ENCODE measurements at places on chromosomes 7 and 10.

- no peak for DNase-seq
Observed at GRCh38 chr10:2772135-2772534, 295.2 kb upstream of the PFKP start.

GRCh38 chr10:121059351-121059750 is 208.2 kb downstream of the WDR11 start:
- no peak for DNase-seq

DNA sequence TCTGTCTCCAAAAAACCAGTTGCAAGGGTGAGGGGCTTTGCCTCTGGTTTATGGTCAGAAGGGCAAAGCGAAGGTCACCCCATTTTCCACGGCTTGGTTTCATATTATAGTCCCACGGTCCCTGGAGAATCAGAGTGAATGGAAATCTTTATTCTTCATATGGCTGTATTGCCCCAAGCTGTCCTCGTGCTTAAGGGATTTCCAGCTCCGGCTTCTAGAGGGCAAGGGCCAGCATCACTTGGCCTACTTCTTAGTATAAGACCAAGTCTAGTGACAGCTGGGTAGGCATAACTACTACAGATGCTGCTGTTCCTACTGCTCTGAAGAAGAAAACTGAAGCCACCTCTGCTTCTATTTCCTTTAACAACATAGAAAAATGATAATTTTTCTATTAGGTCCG is 63.2 kb downstream of the PARP12 start:
- no peak for DNase-seq

DNA sequence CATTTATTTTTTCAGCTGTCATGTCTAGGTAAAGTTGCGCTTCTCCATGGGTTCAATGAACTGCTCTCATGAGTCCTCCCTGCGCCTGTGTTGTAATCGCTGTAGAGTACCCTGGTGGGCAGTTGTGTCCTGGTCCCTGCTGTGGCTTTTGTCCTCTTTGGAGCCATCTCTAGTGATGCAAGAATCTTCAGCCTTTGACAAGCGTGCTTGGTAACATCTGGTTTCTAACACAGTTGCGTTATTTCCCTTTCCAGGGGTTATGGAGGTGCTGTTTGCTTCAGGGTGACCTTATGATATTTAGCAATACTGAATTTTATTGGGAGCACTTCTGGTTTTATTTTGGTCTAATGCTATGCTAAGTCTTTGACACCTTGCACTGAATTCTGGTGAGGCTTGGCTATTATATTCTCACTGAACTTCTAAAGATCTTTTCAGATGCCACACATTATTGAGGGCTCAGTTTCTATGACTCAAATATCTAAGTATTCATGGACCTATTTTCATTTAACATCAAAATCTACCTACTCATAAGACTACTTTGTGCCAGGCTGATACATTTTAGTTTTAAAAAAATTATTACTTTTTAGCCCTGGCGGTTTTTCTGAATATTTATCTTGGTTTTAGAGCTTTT is 88.6 kb downstream of the FANK1 start:
- no peak for DNase-seq

GRCh38 chr7:149872419-149873073 is 1.2 kb upstream of the ATP6V0E2 start:
- DNase-seq = no peak

DNA sequence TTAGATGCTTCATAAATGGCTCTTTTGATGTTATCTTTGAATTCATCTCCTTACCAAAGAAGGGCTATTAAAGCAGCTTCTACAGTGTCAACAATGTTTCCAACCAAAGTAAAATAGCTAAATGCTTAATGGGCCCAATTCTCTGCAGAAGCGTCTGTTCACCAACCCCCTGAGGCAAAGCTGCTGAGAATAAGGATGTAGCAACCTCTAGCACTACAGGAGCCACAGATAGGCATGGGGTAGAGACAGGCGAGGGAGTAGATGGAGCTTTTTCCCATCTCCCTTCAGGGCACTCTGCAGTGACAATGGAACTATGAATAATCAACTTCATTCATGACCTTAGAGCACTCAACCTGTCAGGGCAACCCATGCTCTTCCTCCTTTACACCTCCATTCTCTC is 134.1 kb downstream of the FZD1 start:
- DNase-seq = no peak

GRCh38 chr7:52565974-52566373 is 469.5 kb upstream of the POM121L12 start:
- no peak for DNase-seq

- DNase-seq = no peak
Observed at GRCh38 chr10:100653957-100654781, 91.2 kb upstream of the PAX2 start.

DNA sequence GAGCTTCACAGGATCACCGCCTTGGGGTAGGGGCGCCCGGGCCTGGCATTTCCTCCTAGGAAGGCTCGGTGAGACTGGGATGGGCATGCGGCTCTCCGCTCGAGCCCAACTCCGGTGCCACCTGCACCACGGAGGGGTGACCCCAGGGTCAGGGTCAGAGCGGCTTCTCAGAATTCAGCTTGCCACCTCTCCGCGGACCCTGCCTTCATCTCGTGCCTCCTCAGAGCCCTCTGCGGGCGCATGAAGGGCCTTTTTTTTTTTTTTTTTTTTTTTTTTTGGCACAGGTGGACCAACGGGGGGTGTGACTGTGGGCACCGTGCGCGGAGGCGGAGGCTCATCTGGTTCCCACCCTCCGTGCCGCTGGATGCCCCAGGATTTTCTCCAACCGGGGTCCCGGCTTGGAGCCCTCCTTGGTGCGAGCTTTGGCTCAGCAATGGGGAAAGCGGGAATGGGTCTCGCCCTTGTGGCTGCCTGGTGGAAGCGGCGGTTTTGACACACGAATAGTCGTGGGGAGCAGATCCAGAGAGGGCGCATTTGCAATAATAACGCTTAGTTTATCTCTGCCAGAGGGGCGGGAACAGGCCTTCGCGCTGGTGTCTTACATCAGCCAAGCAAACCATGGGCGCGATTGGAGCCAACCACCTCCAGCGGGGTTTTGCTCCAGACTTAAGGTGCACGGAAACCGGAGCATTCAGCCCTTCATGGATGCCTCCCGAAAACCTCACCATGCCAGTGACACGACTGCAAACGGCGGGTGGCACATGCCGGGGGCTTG is 5.0 kb upstream of the TNRC18 start:
- DNase-seq = no peak

- DNase-seq = no peak
Observed at GRCh38 chr10:99430116-99430450, 341 bp downstream of the GOT1 start.

DNA sequence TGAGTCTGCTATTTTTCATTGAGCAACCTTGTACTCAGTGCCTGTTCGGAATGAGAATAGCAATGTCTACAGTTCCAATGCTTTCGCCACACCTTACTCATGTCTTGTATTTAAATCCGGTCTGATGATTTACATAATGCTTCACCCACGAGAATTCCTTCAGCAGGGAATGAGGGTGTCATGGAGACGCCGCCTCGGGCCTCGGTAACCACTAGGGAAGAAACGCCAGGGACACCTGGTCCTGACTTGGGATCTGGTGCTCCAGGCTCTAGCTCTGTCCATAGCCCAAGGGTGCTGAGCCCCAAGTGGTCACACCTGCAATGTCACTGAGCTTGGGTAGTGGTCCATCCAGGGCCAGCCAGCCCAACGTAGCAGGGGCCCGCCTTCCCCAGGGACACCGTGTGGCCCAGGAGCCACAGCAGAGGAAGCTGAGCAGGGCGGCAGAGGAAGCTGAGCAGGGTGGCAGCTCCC is 37.4 kb downstream of the PRKAG2 start:
- no peak for DNase-seq

GRCh38 chr7:93558705-93559614 is 15.6 kb downstream of the CALCR start:
- DNase-seq = no peak

GRCh38 chr10:43384252-43385221 is 13.1 kb downstream of the FXYD4 start:
- no peak for DNase-seq

DNA sequence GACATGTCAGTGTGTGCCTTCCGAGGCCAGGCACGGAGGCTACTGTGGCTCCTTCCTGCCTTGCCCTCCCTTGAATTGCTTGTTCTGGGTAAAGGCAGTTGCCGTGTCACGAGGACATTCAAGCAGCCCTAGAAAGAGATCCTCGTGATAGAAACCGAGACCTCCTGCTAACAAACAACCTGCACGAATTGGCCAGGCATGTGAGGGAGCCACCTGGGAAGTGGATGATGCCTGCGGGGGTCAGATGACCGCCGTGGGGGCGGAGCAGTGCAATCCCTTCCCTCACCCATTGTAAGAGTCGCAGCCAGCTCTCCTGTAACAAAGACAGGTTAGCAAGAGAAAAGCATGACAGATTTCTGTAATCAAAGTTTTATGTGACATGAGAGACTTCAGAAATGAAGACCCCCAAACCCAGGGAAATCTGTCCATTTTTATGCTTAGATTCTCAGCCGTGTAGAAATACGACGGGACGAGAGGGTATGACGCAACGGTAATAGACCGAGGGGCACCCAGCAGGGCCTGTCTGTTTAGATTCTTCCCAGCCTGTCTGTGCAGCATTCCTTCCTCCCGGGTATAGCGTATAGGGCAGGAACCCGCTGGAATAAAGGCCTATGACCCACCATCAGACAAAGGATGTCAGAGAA is 241.7 kb downstream of the GATA3 start:
- no peak for DNase-seq

DNA sequence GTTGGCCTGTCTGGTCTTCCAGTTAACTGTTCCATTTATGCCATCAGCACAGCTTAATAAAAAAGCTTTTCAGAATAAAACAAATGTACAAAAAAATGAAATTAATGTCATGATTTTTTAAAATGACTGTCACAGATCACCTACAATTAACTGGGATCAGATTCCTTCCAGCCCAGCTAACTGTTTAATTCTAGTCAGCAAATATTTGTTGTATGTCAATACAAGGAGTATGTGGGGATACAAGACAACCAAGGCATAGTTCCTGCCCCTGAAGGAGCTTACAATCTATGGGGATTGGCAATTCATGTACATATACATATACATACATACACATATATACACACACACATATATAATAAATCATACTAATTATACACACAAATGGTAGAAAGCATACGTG is 16.5 kb downstream of the SGCE start:
- no peak for DNase-seq

- no peak for DNase-seq
Observed at GRCh38 chr10:22573820-22574569, 140.4 kb downstream of the PIP4K2A start.

DNA sequence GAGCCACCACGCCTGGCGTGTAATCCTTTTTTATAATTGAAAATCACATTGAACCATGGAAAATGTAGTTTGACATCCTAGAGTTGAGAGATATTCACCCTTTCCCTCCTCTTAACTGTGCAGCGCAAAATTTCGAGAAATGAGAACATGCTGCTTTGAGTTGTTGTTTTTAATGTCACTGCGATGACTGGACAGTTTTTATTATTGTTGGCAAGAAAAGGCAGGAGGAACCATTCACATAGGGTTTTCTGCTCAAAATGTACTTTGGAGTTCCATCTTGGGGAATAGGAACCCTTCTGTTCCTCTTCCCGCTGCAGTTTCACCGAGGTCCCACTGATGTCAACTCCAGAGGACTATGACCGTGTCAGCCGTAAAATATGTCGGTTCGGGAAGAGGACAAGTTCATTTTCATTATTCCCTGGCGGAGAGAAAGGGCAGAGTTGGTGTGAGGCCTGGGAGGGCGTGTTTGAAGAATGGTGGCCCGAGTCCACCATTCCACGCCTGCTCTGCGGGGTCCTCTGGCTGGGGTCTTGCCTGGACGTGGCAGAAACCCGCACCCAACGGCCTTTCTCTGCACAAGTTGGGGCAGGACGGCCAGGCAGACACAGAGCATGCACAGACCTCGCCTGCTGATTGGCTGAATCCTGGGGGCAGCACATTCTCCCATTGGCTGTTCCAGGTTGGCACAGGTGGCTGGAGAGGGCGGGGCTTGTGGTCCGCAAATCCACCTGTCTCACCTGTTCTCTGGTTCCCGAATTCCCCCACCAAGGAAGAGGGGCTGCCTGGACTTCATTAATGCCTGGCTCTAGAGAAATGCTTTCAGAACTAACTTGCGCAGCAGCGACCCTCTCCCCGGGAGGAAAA is 105.1 kb upstream of the TCF7L2 start:
- DNase-seq = no peak

DNA sequence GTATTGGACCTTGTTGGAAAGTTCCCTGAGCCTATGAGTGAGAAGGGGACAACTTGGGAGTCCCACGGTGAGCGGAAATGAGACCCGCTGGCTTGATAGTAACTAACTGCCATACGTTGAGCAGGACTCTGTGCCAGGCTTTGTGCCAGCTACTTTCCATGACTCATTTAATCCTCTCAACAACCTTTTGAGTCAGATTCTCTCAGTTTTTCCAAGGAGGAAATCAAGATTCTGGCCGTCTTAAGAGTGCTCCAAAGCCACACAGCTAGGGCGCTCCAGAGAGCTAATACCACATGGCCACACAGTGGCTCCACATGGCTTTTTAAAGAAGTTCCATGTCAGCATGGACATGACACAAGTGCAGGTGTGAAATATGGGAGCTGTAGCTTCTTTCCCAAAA is 55.7 kb downstream of the NOD1 start:
- DNase-seq = no peak

DNA sequence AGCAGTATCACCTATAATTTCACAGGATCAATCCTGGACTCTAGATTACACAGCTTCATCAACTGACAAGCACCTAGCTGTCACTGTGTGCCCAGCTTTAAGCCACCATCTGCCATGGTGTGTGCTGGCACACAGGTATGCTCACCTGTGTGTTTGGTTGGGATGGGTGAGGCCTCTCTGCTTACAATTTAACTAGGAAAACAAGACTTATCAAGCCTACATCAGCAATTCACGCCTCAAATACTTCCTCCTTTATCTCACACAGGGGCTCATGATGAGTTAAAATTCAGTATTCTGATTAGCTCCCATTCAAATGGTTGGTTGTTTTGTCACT is 608.2 kb downstream of the PARD3 start:
- no peak for DNase-seq
